Stomach (tissue), 19 donors: ENCODE measurements at places on chromosomes 13 and 19.

GRCh38 chr13:99224021-99224420, 23.4 kb downstream of the UBAC2 start:
- DNase-seq, result no peak

DNA sequence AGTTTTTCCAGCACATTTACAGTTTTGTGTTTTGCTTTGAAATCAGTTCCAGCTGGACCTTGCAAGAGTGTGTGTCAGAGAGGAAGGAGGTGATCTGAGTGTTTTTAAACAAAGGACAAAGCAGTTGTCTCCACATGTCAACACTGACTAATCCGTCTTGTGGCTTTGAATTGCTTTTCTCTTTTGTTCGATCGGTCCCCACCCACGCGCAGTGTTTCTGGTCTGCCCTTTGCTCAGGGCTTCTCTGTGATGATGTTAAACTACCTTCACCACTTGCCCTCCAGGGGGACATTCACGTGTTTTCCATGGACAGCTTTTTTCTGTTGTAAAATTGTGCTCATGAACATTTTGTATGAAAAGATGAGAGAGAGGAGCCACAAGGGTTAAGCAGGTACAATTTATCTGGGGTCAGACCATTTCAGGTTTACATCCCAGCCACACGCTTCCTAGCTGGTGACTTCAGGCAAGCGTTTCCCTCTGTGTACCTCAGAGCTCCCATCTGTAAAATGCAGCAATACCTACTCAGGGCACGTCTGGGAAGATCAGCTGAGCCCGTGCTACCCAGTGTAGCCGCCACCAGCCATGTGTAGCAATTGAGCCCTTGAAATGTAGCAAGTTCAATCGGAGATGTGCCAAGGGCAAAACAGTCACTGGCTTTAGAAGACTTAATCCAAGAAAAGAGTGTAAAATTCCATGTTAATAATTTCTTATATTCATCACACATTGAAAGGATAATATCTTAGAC, 13.5 kb upstream of the PLA2G4C start:
- no peak for DNase-seq

DNA sequence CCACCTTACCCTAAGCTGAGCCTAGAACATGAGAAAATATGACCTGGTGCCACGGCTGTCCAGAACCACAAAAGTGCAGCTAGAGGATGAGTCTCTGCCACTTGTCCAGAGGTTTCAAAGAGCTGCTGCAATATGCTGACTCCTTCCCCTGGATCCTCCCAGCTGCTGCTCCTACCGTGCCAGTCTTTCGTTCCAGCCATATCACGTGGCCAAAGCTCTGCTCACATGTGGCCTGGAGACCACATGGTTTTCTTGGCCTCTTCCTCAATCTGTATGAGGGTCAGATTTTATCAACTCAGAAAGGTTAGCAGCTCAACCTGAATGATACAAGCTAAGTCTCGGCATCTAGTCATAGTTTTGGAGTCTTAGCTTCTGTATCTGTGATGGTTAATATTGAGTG, 3.2 kb upstream of the SACS start:
- DNase-seq, result no peak

DNA sequence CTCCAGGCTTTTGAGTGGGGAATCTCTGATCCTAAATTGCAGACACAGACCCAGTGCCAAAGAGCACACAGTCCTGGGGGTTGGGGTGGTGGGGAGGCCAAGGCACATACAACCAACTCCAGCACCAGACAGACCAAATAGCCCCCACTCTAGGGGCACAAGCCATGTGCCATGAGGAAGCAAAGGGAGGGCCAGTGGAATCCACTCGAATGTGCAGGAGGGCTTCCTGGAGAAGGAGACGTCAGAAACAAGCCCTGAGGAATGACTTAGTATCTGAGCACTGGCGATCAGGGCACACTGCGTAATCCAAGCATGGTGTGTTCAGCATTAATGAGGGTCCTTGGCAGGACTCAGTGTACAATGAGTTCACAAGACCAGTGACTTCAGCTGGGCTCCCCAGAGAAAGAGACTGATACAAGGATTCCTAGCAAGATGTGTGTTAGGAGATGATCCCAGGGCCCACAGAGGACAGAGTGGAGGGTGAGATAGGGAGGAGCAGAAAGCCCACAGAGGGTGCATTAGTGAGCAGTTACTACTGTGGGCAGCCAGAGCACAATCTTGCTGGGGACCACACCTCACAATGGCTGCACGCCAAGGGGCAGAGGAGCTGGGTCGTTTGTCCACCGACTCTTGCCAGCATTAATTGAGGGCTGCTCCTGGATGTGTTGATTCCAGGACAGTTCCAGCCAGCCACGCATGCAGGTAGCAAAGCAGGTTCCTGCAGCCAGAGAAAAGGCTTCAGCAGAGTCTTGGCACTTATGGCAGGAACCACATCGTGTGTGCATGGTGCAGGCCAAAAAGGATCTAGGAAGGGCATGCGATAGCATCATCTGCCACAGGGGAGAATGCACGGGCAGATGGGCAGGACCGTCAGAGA, 152.6 kb upstream of the VSTM2B start:
- no peak for DNase-seq

GRCh38 chr13:112713517-112714253, 23.8 kb downstream of the ATP11A start:
- no peak for DNase-seq

DNA sequence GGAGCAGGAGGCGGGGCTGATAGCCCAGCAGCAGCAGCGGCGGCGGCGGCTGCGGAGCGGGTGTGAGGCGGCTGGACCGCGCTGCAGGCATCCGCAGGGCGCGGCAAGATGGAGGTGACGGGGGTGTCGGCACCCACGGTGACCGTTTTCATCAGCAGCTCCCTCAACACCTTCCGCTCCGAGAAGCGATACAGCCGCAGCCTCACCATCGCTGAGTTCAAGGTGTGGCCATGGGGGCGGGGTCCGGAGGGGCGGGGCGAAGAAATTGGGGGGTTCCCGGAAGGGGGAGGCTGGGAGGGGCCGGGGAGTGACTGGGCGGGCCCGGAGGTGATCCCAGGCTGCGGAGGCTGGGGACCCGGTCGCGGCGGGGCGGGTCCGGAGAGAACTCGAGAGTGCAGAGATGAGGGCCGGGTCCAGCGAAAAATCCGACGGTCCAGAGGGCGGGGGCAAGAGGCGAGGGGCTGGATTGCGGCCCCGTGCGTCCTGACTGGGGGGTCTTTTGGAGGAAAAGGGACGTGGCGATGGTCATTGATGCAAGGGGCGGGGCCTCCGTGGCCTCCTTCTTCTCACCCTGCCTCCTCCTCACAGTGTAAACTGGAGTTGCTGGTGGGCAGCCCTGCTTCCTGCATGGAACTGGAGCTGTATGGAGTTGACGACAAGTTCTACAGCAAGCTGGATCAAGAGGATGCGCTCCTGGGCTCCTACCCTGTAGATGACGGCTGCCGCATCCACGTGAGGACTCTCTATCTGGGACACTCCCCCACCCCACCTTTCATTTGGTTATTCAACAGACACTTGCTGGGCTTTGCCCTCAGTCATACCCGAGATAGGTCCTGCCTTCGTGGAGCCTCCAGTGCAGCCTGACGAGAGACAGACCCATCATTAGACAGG, at the start of gene TBCB:
TBCB (plus strand) TSS at position 16 of the 891 bp plus-strand sequence; CDS start at position 109, 93 bp downstream.
- DNase-seq, result peak; percentile 84

DNA sequence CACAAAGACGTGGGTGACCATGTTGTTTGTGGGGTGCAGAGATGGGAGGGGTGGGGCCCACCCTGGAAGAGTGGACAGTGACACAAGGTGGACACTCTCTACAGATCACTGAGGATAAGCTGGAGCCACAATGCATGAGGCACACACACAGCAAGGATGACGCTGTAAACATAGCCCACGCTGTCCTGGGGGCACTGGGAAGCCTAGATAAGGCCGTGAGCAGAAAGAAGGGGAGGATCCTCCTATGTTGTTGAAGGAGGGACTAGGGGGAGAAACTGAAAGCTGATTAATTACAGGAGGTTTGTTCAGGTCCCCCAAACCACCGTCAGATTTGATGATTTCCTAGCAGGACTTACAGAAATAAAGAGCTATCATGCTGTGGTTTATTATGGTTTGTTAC, 5.6 kb downstream of the KLK2 start:
- DNase-seq, result no peak

GRCh38 chr19:46571495-46571894, 29.6 kb upstream of the CALM3 start:
- DNase-seq, result peak; percentile 36

GRCh38 chr13:82364525-82364924, 1517.7 kb downstream of the SLITRK1 start:
- no peak for DNase-seq

- peak; percentile 27 for DNase-seq
These were observed 465.6 kb downstream of the ITGBL1 start for GRCh38 chr13:101917833-101918661.

- DNase-seq, result no peak
These were observed 133.3 kb downstream of the KLF12 start for GRCh38 chr13:74000876-74001275.

GRCh38 chr13:75505327-75505726, 23.4 kb upstream of the TBC1D4 start:
- no peak for DNase-seq

GRCh38 chr19:55255618-55256423, 3.0 kb downstream of the PPP6R1 start:
- DNase-seq, result peak; percentile 46

- no peak for DNase-seq
These were observed 12.6 kb downstream of the EFNA2 start for GRCh38 chr19:1298235-1298634.

GRCh38 chr19:2478278-2478755, 2.4 kb downstream of the GADD45B start:
- peak; percentile 82 for DNase-seq

DNA sequence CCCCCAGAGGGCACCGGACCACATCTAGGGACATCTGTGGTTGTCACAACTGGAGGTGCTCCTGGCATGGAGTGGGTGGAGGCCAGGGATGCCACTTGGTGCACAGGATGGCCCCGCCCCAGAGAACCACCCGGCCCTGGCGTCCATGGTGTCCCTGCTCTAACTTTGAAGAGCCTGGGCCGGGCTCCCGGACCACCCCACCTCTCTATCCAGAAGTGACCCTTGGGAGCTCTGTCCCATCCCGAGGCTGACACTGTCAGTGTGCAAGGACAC, 22.9 kb upstream of the MYDGF start:
- no peak for DNase-seq

GRCh38 chr13:102856557-102856956, 10.7 kb downstream of the ERCC5 start:
- peak; percentile 48 for DNase-seq

- DNase-seq, result no peak
These were observed 2781.6 kb upstream of the PCDH20 start for GRCh38 chr13:64197232-64197631.

DNA sequence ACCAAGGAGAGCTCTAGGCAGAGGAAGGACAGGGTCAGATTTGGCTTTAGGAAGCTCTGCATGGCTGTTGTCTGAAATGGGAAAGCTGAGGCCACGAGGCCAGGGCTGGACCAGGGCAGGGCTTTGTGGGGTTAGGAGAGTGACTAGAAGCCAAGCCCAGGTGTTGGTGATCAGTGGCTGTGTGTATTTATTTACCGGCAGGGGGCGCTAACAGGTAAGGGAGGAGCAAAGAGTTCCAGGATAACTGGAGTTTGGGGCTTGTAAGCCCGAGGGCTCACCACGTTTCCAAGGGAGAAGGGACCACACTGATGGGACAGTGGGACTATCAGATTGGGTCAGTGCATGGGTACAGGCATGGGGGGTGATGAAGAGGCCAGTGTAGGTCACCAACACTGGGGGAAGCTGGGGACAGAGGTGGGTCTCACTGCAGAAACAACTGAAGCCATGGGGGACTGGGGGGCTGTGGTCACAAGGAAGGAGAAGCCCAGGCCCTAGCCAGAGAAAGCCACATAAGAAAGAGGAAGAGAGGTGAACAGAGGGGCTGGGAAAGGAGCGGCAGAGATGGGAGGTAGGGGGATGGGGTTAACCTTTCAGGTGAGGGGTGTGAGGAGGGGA, 3.9 kb downstream of the TMEM147 start:
- DNase-seq, result peak; percentile 88

GRCh38 chr13:106898231-106898630, 330.3 kb upstream of the ARGLU1 start:
- no peak for DNase-seq

DNA sequence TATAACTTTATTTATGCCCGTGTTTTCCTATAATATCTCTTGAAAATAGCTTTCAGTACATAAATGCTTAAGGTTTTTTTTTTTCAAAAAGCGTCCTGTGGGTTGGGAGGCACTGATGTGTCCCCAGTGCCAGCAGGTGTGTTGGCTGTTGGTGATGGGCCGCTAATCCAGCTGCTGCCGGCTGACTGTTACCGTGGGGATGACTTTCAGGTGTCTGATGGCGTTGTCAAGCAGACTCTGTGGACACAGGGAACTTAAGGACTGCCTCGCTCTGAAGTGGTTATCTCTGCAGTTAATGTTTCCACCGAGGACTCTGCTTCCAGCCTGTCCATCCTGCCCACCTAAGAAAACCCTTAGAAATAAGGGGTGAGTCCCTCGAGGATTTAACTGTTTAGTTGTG, 94.5 kb downstream of the ANKRD10 start:
- DNase-seq, result peak; percentile 43

GRCh38 chr13:74193391-74193790, 59.2 kb upstream of the KLF12 start:
- DNase-seq, result no peak

- DNase-seq, result no peak
These were observed 2.2 kb downstream of the ANGPTL4 start for GRCh38 chr19:8366121-8366581.

- DNase-seq, result no peak
These were observed 16.3 kb upstream of the GRAMD1A start for GRCh38 chr19:34983786-34984185.

GRCh38 chr13:30147421-30147820, 159.9 kb downstream of the KATNAL1 start:
- DNase-seq, result no peak

- no peak for DNase-seq
These were observed 521.5 kb downstream of the SLITRK6 start for GRCh38 chr13:85277748-85278147.

- DNase-seq, result no peak
These were observed 1.1 kb downstream of the TMEM160 start for GRCh38 chr19:47047272-47047762.

DNA sequence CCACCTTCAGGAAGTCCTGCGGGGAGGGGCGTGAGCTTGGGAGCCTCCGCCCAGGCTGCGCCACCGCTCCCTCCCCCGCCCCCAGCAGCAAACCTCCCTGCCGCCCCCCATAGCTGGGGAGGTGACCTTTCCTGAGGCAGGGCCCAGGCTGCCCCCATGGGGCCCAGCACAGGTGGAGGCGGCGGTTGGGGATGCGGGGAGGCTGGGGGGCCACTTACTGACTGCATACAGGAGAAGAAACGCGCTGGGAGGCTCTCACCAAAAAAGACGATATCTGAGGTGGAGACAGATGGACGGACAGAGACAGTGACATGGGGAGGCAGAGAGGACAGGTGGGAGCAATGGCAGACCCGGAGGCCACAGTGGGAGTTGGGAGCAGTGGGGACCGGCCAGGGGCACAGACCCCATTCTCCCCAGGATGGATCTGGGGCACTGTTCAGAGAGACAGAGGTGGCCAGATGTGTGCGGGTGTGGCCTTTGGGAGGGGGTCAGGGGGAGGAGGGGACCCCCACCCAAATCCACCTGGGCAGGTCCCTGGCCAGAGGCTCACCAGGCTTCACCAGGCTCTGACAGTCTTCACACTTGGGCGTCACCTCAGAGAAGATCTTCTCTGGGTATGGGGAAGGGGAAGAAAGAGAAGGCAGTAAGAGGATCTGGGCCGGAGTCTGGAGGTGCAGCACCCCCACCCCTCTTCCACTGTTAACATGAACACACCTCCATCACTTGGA, 3.0 kb upstream of the RINL start:
- DNase-seq, result no peak
